Cerebellar nuclear complex (tissue), 1 donor: ENCODE measurements at places on chromosomes 4 and X.

DNA sequence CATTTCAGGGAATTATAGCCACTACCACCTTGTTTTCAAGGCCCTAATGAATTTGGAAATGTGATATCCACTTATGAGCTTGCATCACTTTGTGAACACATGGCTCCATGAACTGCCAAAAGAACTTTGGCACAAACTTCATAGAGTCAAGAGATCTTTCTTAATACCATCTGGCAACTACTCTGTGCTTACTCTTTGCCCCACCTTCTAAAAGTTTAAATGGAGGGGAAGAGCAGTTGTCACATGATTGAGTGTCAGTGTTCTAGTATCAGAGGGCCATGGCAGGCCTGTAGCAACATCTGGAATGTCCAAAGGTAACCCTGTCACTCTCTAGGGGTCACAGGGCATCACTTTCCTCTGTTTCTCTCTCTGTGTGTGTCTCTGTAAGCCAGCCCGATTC is 2.6 kb upstream of the ADH1B start:
- no peak for DNase-seq

DNA sequence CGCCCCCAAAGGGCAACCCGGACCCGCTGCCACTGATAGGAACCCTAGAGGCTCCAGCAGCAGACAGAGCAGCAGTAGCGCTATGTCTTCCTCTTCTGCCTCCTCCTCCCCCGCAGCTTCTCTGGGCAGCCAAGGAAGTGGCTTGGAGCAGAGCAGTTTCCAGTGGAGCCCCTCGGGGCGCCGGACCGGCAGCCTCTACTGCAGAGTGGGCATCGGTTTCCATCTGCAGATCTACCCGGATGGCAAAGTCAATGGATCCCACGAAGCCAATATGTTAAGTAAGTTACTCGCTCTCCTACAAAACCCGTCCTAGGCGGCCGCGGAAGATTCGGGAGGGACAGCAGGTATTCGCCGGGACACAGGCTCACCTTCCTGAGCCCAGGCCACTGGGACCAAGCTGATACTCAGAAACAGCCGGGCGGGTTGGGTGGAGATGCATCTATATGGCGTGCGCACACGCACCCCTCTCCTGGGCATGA is 477 bp downstream of the FGF5 start:
- no peak for DNase-seq

DNA sequence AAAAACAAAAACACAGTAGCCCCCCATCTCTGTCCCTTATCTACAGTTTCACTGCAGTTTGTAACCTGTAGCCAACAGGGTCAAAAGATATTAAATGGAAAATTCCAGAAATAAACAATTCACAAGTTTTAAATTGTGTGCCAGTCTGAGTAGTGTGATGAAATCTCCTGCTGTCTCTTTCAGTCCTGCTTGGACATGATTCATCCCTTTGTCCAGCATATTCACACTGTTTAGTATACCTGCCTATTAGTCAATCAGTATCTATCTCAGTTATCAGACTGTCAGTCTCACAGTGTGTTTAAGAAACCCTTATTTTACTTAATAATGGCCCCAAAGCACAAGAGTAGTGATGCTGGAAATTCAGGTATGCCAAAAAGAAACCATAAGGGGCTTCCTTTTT is 21.9 kb downstream of the CNOT6L start:
- DNase-seq, result no peak

- no peak for DNase-seq
Measured at GRCh38 chr4:75997081-75997480, 6.3 kb upstream of the SDAD1 start.

DNA sequence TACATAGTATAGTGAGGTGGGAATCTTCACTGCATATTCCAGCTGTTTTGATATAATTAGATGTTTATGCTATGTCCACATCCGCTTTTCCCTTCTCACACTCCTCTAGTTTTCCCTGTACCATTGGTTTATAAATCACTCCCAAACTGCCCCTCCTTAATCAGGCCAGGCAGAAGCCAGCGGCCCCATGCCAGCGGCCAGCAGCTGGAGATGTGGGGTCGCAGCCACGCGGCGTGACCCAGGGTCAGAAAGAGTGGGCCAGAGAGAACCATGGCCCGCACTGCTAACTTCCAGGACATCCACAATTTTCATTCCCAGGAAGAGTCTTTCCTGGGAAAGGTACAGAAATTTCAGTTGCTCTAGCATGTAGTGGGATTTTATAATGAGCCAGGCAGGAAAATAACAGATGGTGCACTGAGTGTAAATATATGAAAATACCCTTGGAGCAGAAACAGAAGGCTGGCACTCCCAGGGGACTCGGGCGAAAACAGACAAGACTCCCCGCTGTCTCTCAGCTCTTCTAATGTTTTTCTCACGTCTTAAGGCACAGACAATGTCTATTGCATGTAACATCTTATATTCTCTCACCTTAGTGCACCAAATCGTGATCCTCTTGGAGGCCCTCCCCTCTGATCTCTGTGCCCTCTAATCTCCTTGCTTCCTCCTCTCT is 145.9 kb upstream of the ZFP42 start:
- no peak for DNase-seq
